ENCODE measurements at places on chromosomes 5 and 9.

GRCh38 chr5:173458828-173459609 is 130.8 kb upstream of the STC2 start:
- DNase-seq: no peak

GRCh38 chr5:98308960-98309359 is 464.5 kb upstream of the RGMB start:
- no peak for DNase-seq

DNA sequence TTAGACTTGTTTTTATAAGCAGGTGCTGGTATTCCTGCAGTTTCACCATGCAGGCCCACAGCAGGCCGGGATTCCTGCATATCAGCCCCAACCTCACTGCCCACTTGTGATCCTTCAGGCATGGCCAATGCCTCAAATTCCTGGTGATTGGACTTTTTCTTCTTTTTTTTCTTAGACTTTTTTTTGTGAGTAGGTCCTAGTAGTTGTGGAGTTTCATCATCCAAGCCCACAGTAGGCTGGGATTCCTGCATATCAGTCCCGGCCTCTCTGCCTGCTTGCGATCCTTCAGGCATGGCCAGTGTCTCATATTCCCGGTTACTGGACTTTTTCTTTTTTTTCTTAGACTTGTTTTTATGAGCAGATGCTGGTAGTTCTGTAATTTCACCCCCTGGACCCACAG is 4.8 kb downstream of the TTF1 start:
- DNase-seq: no peak

- DNase-seq: no peak
Observed at GRCh38 chr5:4684946-4685345, 455.2 kb upstream of the ADAMTS16 start.

- no peak for DNase-seq
Observed at GRCh38 chr9:130670644-130671043, 6.2 kb downstream of the PRDM12 start.

- DNase-seq: no peak
Observed at GRCh38 chr9:2962471-2963172, 118.7 kb upstream of the PUM3 start.

GRCh38 chr9:110753731-110754231 is 85.2 kb downstream of the MUSK start:
- no peak for DNase-seq

GRCh38 chr9:114035845-114036801 is 42.0 kb downstream of the AMBP start:
- no peak for DNase-seq

DNA sequence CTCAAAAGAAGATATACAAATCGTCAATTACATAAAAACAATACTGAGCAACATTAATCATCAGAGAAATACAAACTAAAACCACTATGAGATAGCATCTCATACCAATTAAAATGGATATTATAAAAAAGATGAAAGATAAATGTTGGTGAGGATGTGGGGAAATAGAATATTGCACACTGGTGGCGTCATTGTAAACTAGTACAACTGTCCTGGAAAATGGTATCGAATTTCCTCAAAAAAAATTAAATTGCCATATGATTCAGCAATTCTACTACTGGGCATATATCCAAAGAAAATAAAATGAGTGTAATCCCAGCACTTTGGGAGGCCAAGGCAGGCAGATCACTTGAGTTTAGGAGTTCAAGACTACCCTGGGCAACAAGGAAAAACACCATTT is 326.0 kb upstream of the FTMT start:
- DNase-seq: no peak

DNA sequence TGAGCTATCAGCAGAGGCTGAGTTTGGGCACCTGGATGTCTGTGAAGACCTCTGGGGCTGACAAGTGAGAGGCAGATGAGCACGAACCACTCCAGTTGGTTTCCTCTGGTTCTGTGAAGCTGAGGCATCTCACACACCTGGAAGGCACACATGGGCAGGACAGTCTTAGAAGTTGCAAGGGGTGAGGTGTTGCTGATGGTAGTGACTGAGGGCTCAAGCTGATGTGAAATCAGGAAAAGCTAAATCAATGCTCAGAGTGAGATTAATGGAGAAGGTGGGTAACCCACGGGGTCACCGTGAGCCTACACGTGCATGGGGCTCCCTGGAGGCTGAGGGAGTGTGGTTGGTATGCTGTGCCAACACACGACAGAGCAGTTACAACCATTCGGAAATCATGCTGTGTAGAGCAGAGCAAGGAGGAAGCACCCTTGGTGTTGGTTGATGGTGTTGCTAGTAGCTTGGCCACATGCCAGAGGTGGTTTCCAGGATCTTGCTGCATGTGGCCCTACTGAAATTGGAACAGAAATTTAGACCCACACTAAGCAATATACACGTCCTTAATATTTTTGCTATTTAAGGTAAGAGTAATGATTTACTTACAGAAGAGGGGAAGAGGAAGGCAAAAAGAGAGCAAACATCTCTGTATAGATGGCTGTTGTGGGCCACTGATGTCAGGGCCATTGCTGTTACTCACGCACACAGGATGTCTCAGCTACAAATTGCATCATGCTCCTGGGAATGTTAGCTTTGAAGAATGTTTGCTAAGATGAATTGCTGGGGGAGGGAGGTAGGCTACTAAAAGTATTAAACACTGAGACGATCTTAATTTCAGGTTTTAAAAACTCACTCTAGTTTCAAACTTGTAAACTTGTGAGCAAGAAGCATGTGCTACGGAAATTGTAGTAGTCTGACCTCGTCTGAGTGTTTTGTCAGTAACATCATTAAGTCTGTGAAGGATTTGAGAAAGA is 170.5 kb downstream of the ARHGEF28 start:
- DNase-seq: no peak

DNA sequence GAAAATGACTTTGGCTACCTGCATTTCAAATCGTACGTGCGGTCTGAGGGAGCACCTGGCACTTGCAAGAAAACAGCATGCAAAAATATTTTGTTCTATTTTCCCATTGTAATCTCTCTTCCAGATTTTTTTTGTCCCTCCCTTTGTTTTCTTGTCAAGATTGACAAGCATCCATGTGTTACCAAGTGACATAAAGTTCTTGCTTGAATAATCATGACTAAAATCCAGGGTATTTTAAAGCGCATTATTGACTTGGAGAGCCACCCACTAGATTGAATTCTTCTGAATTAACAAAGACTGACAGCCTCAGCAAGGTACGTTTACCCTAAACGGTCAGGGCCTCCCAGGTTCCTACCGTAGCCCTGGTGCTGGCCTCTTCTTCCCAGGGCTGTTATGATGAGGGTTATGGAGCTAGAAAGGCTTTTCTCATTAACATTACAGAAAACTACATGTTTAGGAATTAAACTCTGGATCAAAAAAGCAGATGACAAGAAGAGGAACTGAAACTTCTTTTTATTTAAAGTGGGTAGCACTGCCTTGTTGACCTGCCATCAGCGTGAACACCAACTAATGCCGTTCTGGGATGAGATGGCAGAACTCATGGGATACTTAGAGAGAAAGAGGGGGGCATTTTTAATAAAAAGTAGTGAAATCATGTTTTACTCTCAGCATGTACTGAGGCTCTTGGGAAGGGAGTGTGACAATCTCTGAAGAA is 297.0 kb downstream of the EFNA5 start:
- no peak for DNase-seq

GRCh38 chr5:143014017-143014651 is 244.0 kb downstream of the ARHGAP26 start:
- DNase-seq: no peak

- DNase-seq: no peak
Observed at GRCh38 chr5:56517011-56517416, 283.9 kb upstream of the ANKRD55 start.

DNA sequence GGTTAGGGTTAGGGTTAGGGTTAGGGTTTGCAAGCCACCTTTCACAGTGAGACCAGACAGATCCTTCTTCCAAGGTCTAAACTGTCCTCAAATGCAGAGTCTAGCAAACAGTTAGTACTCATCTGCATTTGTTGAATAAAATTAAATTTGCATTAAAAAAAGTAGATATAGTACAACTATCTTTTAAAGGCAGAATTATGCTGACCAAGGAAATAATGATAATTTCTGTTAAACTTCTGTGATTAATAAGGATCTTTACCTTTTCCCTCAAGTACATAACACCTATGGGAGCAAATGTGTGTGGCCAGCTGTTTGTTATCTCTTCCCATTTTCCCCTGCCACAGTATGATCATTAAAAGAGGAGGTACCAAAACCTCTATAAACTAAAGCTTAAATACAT is 19.8 kb downstream of the PUM3 start:
- no peak for DNase-seq

- no peak for DNase-seq
Observed at GRCh38 chr9:128885798-128886197, 3.9 kb downstream of the LRRC8A start.

GRCh38 chr9:33025572-33026342 is 684 bp downstream of the DNAJA1 start:
- DNase-seq: peak; percentile 23
